ENCODE measurements at places on chromosomes 12 and 14.

- DNase-seq, result no peak
These were observed 162.5 kb downstream of the C12orf50 start for GRCh38 chr12:87866578-87867292.

DNA sequence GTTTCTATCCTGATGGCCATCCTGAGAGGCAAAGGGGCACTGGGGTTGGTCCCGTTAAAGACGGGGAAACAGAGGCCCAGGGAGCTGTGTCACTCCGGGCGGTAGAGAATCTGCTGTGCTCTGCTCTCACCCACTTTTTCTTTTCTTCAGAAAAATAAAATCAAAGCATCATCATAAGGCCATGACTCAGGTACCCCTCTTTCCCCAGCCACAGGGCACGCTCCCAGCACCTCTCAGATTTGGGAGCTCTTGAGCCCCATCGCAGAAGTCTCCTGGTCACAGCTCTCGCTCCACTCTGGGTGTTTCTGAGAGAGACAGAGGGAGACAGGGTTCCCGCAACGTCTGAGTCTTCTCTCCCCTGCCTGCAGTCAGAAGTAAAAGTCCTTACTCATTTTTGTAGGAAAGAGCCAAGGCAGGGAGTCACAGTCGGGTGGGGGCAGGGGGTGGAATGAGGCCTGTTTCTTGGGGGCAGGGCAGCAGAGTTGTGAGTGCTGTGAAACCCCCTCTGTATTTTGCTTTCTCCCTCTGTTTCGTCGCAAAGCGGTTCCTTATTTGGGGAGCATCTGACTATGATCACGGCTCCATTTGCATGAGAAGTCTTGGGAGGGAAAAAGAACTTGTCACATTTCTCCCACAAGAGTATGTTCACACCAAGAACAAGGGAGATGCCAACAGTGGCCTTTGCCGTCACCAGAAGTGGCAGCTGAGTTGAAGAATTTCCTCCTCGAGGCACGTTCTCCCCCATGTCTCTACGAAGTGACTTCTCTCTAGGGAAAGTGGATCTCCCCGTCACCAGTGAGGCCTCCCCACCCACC is 139.0 kb downstream of the BCL11B start:
- DNase-seq, result no peak

DNA sequence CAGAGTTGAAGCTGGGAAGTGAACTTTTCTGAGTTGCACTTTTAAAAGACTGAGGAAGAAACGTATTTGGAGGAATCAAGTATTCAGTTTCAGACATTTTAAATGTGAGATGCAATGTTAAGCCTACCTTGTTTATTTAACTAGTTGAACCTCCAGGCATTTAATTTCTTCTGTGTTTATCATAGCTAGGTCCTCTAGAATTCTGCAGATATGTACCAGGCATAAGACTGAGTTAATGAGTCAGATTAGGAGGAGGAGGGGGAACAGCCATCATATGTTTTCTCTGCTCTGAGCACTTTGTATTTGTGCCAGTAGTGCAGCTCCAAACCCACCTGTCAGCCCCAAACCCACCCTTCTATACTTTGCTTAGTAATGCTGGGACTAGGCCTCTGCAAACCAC is 16.4 kb upstream of the SAMD4A start:
- no peak for DNase-seq

DNA sequence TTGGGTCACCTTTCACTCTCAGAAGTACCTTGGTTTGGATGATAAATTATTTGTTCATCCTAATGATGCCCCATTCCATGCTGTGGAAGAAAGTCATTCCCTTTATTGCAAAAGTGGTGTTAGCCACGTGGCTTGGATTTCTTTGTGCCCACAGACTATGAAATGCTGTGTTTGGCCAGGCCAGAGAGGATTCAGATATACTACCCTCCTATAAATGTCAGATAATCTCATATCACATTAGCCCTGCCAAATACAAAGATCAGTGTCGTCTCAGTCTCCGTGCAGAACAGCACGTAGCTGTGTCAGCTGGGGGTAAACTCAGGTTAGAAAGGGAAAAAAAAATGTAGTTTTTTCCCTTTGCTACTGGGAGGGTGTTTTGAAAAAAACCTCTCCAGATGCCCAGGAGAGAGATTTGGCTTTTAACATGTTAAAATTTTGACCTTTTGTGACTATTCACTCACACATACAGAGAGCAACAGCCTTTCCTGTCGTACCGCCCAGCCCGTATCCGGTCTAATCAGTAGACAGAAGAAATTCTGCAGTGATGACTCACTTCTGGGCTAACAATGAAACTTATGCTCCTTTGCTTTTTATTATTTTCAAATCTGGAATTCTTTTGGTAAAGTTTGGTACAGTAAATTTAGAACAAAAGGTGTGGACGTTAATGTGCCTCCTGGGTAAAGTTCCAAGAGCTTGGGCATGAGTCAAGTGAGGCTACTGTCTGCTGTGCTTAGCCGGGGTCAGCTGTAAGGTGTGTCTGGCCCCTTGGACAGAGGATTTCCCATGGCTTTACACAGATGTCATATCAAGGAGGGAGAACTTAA is 8.5 kb upstream of the PTPRB start:
- DNase-seq, result no peak

GRCh38 chr14:68977718-68978171 is 1.4 kb downstream of the ACTN1 start:
- DNase-seq, result no peak
